ENCODE measurements at places on chromosomes 12 and 14.

DNA sequence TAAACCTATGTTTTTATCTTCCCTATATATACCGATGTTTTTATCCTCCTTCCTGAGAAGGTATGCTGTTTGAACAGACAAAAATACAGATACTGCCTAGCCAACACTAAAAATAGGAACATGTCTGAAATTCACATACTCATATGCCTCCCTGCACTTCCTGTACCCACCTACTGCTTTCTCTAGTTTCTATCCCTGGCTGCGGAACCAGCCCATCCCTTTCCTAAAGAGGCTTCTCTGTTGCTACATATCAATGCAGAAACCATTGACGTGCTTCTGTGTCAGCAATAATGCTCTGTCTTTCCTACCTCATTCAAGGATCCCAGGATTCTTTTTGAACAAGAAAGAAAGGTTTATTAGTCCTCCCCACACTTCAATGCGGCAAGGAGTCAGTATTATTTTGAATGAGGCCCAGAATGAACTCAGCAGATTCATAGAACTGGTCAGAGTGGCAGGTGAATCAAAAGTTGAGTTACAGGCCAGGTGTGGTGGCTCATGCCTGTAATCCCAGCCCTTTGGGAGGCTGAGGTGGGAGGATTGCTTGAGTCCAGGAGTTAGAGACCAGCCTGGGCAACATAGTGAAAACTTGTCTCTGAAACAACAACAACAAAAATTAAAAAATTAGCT lies 67.8 kb upstream of the NAP1L1 start:
- no peak for DNase-seq

GRCh38 chr12:12560587-12561370 lies 1.9 kb downstream of the DUSP16 start:
- DNase-seq = no peak

DNA sequence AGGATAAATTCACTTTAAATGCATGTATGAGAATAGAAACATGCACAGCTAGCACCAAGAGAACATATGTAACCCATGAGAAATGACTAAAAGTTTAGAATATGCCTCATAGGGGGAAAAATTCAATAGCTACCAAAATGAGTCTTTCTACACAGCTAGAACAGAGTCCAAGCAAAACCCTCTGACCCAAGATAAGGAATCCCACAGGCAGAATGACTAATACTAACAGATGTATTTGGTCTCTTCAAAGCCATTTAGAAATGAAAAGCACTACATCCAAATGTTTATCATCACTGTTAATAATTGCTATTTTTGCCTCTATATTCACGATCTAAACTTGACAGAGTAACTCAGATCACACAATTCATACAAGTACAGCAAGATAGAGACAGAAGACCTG lies 44.0 kb downstream of the KICS2 start:
- DNase-seq = no peak

DNA sequence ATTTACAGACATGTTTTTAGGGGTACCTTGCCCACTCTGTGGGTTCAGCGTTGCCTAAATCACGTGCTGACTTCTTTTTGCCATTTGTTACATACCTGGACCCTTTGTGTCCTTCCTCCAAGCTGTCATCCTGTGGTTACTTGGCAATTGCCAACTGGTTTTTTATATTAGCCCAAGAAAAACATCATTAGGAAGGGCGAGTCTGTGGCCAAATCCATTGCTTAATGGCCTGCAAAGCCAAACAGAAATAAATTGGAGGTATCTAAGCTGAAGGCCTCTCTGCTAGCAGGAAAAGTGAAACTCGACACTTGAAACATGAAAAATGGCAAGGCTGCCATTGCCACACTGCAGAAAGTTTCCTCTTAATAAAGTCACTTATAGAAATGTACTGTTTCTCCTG lies 190.4 kb downstream of the NUAK1 start:
- no peak for DNase-seq

GRCh38 chr14:63662776-63663175 lies 21.1 kb upstream of the WDR89 start:
- no peak for DNase-seq

GRCh38 chr14:92449404-92450181 lies 64.0 kb upstream of the RIN3 start:
- DNase-seq = no peak

GRCh38 chr12:111600205-111600642 lies 1.1 kb upstream of the ATXN2 start:
- no peak for DNase-seq

- no peak for DNase-seq
Measured at GRCh38 chr12:116892349-116893140, 11.3 kb upstream of the HRK start.

- no peak for DNase-seq
Measured at GRCh38 chr14:64738281-64738804, 34.1 kb downstream of the PLEKHG3 start.

- no peak for DNase-seq
Measured at GRCh38 chr14:67357969-67358354, 1.6 kb downstream of the ATP6V1D start.

- no peak for DNase-seq
Measured at GRCh38 chr12:100666588-100666987, 93.1 kb downstream of the GAS2L3 start.

- no peak for DNase-seq
Measured at GRCh38 chr12:34354239-34355200, 332.2 kb downstream of the ALG10 start.

- DNase-seq = no peak
Measured at GRCh38 chr14:105022276-105022670, 1.4 kb upstream of the CDCA4 start.

GRCh38 chr12:107320929-107321631 lies 227.7 kb upstream of the CRY1 start:
- peak; percentile 80 for DNase-seq

DNA sequence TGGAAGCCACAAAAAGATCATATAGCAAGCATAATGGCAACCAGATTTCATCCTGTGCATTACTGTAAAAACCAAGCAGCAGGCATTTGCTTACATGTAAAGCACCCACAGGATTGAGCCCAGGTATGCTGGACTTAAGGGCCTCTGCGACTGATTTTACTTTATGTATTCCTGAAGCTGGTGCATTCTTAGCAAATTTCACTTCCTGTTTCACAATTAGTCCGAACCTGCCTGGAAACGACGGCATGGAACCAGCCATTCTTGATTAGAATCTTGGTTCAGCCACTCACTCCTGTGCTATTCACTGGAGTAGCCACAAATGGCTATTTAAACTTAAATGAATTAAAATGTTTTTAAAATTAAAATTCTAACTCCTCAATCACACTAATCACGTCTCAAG lies 239.2 kb downstream of the NUAK1 start:
- DNase-seq = no peak

GRCh38 chr12:94309373-94309772 lies 150.3 kb downstream of the CEP83 start:
- no peak for DNase-seq

GRCh38 chr14:80560800-80561657 lies 349.7 kb upstream of the DIO2 start:
- no peak for DNase-seq

- no peak for DNase-seq
Measured at GRCh38 chr12:28217805-28218204, 27.5 kb downstream of the CCDC91 start.

- DNase-seq = no peak
Measured at GRCh38 chr12:7134396-7135166, 4.4 kb downstream of the CLSTN3 start.

DNA sequence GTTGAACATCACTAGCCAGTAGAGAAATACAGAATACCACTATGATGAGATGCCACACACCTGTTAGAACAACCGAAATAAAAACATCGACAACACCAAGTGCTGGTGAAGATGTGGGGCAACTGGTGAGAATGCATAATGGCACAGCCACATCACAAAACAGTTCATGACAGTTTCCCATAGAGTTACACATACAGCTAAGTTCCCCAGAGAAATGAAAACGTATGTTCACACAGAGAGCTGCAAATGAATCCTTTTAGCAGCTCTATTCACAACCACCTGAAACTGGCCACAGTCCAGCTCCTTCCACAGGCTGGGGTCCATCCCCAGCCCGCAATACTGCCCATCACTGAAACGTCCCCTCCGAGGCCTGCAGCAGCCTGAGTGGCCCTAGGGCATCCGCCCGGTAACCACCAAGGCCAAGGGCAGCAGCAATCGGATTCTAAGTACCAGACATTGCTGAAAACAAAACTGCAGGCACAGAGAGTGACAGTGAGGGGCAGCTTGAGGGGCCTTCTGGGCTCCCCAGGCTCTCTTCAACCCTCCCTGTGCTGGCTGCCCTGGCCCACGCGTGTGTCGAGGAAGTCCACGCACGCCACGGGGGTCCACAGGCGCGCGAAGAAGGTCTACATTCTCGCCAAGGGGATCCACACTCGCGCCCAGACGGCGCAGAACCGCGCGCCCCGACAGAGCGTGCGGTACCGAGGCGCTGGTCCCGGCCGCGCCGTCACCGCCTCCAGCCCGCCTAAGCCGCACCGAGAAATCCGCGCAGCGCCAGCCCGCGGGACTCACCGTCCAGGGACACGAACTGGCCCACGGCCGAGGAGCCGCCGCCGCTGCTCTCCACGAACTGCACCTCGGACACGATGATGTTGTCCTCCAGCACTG lies 903 bp downstream of the BRF1 start:
- no peak for DNase-seq

DNA sequence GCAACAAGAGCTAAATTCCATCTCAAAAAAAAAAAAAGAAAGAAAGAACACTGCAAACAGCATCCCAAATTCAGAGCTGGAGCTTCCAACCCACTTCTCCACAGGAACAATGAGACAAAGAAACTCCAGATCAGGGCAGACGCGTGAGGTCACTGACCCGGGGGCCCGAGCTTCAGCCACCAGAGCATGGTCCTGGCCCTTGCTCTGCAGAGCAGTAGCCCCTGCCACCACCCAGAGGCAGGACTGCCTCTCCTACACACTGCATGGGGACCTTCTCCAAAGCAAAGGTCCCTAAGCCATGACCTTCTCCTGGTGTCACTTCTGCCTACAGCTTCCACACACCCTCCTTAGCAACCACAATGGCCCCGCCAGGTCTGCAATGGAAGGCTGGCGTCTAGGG lies 53.1 kb downstream of the CCNK start:
- no peak for DNase-seq

DNA sequence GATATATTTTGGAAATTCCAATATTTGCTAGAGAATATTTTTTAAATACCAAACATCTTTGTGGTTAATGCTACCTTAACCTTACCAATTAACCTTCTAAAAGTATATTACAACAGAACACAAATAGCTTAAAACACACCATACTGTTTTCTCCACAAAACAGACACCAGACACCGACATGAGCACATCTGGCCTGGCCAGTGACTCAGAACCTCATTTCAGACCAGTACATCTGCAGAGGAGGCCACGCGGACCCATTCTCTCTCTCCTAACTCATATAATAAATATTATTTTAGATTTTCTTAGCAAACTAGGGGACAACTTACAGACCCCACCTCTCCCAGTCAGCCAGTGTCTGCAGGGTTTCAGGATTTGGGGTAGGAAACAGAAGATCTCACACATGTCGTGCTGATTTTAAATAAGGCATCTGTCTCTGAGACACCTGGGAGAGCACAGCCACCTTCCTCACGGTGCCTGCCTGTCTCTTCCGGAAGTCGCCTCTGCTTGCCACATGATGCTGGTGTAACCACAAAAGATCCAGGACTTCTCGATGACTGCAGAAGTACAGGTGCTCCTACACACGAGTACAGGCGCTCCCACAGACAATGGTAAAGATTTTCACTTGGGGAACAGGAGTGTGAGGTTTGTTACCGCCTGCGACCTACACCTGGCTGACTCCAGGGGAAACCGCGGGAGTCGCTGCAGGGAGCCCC lies 9.7 kb upstream of the ANKLE2 start:
- DNase-seq = no peak

DNA sequence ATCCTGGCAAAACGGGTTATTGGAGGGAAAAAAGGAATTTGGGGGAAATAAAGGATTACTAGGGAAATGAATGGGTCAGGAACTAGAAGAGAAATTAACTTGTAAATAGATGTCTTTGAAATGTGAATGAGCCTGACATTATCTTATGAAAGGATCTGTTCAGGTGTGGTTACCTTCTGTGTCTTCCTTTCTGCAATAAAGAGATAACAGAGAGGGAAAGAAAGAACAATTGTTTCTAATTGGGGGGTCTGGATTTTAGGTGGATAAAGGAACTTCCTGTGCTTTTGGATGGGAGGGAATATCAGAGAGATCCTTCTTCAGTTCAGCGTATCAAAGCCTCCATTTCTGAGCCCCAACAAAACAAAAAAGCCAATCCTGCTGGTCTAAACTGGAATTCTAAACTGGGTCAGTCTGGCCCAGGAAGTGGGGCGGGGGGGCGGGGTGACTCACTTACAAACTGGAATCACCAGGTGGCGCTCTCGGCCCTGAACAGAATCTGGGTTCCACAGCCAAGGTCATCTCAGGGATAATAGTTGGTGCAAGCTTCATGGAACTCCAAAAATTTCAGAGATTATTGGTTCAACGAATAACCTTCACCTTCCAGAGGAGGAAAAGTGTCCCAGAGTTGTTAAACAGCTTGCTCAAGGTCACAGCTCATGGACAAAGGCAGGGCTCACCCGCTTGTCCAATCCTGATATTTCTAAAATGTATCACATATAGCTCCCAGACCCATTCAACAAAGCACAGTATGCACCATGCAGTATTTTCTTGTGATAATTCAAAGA lies 15.2 kb upstream of the PEBP1 start:
- DNase-seq = peak; percentile 58

GRCh38 chr12:62601765-62602164 lies 135.1 kb downstream of the MON2 start:
- no peak for DNase-seq

GRCh38 chr14:38210587-38211216 lies 3.0 kb downstream of the SSTR1 start:
- DNase-seq = no peak

GRCh38 chr12:84756961-84757360 lies 155.6 kb downstream of the SLC6A15 start:
- no peak for DNase-seq

DNA sequence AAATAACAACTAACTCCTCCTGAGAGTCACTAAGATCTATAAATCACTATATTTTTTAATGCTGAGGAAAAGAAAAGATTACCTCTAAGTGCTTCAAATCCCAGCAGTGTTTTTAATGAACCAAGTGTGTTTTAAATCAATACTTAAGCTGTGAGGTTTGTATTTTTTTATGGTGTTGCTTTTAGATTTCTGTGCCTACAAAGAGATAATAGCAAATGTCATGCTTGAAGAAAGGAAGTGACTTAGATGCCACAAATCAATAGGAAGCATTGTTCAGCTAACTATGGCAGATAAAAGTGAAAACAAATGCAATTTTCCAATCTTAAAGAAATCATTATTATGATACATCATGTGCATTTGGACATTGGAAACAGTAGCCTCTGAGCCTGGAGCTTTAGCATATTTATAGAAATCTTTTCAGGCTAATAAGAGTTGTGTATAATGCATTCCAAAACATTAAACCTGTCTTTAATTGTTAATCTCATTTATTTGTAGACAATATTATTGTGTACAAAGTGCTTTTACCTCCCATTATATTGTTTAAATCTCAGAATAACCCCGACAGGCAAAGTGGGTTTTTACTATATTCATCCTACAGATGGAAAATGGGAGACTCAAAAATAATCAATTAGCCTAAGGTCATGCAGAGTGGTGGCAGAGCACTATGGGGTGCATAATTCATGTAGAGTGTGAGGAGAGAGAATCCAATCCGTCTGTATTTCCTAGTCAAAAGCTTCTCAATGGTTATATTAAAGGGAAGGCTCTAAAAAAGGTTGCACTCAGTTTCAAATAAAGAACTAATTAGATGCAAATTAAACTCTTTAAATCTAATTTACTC lies 486.2 kb downstream of the NAV3 start:
- DNase-seq = no peak
